ENCODE measurements at places on chromosomes 13 and 19.

GRCh38 chr19:33254245-33254824, 28.7 kb upstream of the SLC7A10 start:
- no peak for DNase-seq

- no peak for DNase-seq
These were observed 55.0 kb downstream of the GGACT start for GRCh38 chr13:100533588-100534041.

DNA sequence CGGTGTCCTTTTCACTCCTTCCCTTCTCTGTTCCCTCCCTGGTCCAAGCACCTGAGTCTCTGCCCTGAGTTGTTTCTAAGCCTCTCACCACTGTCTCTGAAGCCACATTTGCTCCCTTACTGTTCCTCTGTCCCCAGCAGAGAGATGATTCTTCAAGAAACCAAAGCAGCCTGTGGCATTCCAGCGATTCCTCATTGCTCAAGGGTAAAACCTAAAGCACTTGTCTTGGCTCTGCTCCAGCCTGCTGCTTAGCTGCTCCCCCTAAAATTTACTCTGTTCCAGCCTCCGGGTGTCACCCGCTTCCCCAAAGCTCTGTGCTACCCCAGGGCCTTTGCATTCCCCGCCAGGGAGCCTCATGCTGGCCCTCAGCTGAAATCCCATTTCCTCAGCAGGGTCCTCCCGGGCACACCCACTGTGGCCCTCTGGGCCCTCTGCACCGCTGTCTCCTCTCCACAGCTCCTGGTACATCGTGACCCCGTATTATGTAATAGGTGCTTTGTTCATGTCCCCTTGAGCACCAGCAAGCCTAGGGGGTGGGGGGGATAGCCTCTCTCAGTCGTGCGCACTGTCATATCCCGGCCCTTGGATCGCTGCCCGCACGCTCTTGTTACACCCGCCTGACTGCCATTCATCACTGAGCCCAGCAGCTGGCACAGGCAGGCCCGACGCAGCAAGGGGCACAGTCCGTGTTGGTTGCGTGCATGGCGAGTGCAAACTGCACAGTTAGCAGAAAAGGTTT, 15.8 kb downstream of the TECR start:
- DNase-seq = peak; percentile 26

GRCh38 chr13:111535523-111535811, 215.0 kb downstream of the TEX29 start:
- no peak for DNase-seq

GRCh38 chr19:12946092-12946721, 545 bp downstream of the RAD23A start:
- peak; percentile 87 for DNase-seq

- DNase-seq = peak; percentile 60
These were observed 1.1 kb downstream of the ADAMTS10 start for GRCh38 chr19:8609279-8610040.

- peak; percentile 66 for DNase-seq
These were observed 10.8 kb upstream of the PDCD5 start for GRCh38 chr19:32570081-32570785.

DNA sequence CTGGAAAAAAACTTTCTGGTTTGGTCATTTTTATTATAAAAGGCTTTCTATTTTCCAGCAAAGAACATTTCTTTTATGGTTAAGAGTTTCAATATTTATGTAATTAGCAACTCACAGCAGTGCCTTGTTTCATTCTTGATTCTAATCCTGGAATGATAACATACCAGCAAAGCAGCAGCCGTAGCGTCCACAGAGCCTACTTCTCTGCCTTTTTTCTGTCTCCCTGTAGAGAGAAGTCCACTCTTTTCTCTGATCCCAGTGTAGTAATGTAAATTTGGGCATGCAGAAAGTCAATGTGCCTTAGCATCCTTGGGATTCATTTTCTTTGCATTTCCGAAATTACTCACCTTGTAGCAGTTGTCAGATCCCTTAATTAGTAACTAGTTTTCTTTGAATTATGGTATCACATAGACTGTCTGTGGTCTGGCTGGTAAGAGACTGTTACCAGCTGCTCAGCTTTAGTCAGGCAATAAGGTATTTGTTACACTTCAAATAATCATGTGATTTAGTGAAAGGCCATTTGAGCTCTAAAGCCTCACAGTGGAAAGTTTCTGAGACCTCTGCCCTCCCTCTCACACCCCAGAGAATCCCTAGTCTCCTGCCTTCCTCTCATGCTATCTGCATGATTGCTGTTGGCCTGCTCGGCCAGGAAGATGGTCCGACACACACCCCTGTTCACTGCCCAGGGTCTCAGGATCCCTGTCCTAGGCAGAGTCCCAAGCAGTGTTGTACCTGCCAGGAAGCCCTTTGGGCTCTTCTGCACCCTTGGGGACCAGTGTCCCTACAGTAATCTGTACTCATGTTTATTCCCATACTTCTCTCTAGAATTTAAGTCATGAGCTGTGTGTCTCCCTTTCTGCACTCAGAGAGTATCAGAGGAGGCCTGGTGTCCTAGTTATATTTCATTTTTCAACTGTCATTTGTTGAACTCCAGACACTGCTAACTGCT, 86.3 kb downstream of the LRCH1 start:
- no peak for DNase-seq

DNA sequence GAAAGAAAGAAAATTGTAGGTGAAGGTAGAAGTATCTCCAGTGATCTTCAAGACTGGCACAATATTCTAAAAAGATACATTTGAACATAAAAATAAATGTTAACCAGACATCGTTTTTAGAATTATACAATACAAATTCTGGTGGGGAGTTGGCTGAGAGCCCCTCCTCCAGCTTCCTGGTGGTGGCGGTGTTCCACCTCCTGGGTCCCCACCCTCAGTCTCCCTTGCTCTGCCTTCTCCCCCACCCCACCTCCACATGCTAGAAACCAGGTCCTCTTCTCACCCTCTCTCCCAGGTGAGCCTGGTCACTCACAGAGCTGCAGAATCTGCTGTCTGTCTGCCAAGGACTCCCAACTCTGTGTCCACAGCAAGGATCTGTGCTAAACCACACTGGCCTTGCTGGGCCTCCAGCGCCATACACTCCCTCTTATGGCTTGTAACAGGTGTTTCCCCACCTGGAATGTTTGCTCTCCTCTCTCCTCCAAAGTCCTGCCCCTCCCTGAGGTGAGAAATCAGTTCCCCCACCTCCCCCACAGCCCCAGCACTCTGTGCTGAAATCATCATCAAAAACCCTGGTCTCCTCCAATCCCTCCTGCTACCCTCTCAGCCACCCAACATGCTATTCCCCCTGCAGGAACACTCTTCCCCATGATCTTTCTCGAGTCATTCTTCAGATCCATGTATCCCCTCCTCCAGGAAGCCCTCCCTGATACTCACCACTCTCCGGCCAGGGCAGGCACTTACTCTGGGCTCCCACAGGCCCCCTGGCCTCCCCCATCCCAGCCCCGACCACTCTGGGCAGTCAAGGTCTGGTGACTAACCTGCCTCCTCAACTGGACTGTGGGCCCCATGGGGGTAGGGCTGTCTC, 20.5 kb upstream of the CYP2S1 start:
- no peak for DNase-seq

DNA sequence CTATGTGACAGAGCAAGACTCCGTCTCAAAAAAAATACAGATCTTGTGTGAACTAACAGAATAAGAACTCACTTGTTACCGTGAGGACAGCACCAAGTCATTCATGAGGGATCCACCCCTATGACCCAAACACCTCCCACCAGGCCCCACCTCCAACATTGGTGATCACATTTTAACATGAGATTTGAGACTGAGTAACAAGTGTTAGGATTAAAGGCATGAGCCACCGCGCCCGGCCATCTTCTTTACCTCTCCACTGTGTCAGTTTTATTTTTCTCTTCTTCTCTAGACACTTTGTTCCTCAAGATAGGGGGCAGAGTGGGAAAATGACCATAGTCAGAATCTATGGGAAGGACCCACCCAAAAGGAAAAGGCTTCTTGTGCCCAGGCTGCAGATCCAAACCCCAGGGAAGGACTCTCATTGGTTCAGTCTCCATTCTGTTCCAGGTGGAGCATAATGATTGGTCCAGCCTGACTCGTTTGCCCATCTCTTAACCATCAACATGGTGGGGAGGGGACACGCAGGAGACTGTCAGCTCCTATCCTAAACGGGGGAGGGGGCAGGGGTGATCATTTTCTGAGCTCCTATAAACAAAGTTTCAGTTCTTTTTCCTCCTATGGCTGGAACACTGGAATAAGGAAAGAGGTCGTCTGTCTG, 1.3 kb upstream of the CALM3 start:
- no peak for DNase-seq

GRCh38 chr19:55186080-55186479, 6.0 kb upstream of the SYT5 start:
- no peak for DNase-seq

DNA sequence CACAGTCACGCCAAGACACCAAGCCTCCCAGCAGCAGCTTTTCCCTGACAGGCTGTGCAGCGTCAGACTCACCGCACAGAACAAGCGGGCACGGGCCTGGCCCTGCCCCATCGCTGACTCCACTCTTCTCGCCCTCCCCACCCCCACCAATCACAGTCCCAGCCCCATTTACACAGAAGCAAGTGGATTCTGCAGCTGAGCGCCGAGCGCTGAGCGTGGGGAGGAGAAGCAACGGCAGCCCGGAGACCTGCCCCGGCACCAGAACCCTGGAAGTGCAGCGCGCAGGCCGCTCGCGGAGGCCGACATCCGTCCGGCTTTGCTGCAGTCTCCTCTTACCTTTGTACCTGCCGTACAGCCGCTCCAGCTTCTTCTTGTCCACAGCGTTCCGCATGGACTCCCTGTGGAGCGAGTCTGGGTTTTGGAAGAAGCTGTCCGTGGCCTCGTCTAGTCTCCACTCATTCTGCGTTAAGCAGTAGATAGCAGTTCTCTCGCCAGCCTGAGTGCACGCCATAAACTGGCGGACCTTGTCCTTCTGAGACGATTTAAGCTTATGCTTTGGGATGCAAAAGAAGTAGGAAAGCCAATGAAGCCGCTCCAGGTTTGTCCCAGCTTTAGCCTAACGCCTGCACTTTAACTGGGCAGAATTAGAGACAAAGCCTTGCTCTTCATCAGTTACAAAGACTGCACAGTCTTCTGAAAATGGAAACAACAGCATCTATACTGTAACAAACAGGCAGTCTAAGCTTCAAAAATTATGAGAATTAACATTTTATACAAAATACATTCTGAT, 6.8 kb downstream of the DCUN1D2 start:
- DNase-seq = no peak

DNA sequence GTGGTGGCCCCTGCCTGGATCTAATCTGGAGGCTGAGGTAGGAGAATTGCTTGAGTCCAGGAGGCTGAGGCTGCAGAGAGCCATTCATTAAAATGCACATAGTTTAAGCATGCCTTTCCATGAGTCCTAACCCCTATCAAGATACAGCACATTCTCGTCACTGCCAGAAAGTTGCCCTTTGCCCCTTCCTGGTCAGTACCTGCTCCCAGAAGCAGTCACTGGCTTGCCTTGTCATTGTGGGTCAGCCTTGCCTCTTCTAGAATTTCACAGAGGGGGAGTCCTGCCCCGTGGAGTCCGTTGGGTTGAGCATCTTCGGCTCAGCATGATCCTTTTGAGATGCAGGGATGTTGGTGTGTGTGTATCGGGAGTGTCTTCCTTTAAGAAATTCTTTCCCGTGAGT, 10.8 kb downstream of the BICRA start:
- DNase-seq = peak; percentile 38

- DNase-seq = peak; percentile 40
These were observed 1.1 kb downstream of the ARHGAP35 start for GRCh38 chr19:46861691-46862502.

- peak; percentile 87 for DNase-seq
These were observed 11.3 kb upstream of the TNFRSF19 start for GRCh38 chr13:23558675-23559536.

GRCh38 chr19:36973021-36973843, 57.1 kb downstream of the ZNF568 start:
- DNase-seq = peak; percentile 59

DNA sequence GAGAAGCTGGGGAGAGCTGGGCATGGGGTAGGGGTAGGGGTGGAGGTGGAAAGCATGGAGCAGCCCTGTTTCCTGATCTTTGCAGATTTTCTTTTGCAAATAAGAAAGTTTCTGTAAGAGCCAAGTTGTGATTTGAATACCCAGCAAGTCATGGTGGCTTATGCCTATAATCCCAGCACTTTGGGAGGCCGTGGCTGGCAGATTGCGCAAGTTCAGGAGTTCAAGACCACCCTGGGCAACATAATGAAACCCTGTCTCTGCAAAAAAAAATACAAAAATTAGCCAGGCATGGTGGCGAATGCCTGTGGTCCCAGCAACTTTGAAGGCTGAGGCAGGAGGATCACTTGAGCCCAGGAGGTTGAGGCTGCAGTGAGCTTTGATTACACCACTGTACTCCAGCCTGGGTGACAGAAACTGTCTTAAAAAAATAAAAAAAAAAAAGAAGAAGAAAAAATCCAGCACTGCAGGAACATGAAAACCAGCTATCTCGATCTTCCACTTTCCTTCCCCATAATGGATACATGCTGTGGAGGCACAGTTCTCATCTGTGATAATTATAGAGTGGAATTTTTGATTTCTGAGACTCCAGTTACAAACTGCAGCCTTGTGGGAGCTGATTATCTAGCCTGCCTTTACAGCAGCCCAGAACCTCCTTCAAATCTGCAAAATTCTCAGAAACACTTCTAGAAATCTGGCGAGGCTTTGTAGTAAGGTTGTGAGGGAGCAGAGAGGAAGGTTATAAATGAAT, 12.1 kb upstream of the TEX26 start:
- no peak for DNase-seq

DNA sequence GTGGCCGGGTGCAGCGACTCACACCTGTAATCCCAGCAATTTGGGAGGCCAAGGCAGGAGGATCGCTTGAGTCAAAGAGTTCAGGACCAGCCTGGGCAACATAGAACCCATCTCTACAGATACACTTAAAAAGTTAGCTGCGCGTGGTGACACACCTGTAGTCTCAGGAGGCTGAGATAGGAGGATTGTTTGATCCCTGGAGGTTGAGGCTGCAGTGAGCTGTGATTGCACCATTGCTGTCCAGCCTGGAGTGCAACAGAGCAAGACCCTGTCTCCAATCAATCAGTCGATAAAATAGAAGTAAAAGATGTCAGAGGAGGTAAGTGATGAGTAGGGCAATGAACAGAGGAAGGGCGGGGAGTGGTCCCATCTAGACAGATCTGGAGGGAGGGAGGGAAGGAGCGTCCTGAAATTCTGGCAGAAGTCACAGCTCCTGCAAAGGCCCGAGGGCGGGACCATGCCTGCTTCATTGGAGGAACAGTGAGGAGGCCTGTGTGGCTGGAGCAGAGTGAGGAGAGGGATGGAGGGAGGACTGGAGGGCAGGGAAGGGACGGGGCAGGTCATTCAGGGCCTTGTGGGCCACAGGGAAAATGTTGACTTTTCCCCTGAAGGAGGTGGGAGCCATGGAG, 9.7 kb downstream of the SMIM24 start:
- DNase-seq = peak; percentile 30

GRCh38 chr19:49830766-49831165, 12.7 kb downstream of the MED25 start:
- DNase-seq = no peak

Measured in EH (cell line).